ENCODE measurements at places on chromosomes 3 and 15.

- no peak for DNase-seq
Measured at GRCh38 chr15:101118116-101118515, 133.7 kb downstream of the CHSY1 start.

DNA sequence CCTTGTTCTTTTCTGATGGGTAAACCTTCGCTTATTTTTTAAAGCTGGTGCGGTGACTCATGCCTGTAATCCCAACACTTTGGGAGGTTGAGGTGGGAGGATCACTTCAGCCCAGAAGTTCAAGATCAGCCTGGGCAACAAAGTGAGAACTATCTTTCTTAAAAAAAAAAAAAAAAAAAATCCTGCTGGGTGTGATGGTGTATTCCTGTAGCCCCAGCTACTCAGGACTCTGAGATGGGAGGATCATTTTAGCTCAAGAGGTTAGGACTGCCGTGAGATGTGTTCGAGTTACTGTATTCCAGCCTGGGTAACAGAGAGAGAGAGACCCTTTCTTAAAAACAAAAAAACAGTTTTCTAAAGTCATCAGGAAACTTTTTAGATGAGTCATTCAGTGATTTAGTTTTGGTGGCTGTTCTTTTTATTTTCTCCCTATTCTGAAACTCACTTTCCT, 37.7 kb downstream of the SLMAP start:
- no peak for DNase-seq

DNA sequence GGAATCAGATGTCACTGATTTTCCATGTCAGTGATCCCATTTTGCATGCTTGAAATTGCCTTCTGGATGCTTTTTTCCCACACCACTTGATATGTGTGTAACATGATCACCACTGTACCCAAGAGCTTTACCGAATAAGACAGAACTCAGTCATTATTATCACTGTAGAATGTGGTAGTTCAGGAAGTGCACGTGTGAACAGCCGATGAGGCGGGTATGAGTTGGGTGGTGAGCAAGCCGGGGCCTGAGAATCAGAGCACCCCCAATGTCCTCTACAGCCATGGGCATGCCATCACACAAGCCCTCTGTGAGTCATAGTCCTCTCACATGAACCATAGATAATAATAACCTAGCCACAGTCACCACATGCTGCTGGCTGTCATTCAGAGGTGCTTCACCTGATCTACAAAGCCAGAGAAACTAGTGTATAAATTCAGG, 470.8 kb downstream of the SOX2 start:
- DNase-seq, result no peak

DNA sequence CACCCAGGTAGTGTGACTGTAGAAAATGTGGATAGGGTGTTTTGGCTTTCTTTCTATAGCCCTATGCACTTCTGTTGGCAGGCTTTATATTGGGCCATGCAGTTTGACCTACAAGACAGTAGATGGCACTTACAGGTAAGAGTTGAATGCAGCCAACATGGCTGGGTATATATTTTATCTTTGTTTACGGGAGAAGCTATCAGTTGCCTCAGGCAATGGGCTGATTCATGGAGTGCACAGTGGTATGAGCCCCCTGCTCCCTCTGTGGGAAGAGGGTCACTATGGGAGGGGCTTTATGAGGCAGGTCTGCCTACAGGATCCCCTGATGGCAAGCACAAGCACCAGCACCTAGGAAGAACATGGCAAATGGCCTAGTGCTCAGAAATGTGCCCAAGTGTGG, 301.2 kb upstream of the CDIN1 start:
- no peak for DNase-seq

DNA sequence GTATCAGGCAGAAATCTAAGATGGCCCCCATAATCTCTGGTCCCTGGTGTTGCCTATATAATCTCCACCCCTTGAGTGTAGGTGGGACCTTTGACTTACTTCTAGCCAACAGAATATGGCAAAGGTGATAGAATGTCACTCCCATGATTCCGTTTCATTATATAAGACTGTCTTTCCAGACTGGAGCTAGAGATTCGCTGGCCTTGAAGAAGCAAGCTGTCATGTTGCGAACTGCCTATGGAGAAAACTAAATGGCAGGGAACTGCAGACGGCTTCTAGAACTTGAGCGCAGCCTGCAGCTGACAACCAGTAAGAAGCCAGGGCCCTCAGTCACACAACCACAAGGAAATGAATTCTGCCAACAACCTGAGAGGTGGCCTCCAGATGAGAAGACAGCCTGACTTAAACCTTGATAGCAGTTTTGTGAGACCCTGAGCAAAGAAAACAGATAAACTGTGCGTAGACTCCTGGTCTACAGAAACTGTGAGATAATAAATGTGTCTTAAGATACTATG, 2.2 kb upstream of the KPNA1 start:
- no peak for DNase-seq

GRCh38 chr3:106816838-106817237, 560.4 kb upstream of the CCDC54 start:
- no peak for DNase-seq

DNA sequence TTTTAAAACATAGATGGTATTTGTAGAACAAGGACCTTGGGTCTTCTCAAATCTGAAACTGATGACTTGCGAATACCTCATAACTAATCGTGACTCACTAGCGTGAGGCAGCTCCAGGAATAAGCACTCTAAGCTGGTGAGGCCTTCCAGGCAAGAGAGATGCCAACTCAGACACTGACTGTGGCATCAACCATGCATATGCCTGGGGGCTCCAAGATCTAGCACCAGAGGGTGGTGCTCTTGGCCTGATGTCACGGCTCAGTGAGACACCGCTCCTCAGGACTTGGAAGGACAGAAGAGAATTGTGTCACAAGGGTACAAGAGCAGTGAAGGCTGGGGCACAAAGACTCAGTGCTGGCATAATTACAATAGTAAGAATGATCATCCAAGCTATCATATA, 125.0 kb upstream of the TRIM42 start:
- DNase-seq, result no peak

Data from activated naive CD4-positive, alpha-beta T cell treated with Interleukin-2 at 50 U/mL for 16 hours (primary cell).